ENCODE measurements at places on chromosomes 6 and 20. TPM values are rescaled to one million over a fixed set of nuclear protein-coding genes. Genes with fewer than 3 reads are reported as not detected.

IP6K3 gene
- total RNA-seq = 3.0 TPM

DNA sequence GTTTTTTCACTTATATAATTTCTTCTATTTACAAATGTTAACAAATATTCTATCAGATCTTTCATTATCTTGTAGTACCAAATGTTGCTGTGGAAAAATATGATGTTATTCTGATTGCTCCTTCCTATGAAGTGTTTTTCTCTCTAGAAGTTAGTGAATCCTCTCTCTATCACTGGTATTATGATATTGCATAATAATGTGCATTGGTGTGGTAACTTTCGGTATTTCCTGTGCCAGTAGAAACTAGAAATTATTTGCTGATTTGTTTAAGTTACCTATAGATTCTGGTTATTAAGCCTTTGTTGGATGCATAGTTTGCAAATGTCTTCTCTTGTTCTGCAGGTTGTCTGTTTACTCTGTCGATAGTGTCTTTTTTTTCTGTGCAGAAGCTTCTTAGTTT lies 342.5 kb downstream of the CENPW start:
- no peak for DNase-seq

FRK gene
- 0.05 TPM for total RNA-seq

- no peak for DNase-seq
These were observed 31.3 kb downstream of the ZMYND8 start for GRCh38 chr20:47325242-47325641.

DNA sequence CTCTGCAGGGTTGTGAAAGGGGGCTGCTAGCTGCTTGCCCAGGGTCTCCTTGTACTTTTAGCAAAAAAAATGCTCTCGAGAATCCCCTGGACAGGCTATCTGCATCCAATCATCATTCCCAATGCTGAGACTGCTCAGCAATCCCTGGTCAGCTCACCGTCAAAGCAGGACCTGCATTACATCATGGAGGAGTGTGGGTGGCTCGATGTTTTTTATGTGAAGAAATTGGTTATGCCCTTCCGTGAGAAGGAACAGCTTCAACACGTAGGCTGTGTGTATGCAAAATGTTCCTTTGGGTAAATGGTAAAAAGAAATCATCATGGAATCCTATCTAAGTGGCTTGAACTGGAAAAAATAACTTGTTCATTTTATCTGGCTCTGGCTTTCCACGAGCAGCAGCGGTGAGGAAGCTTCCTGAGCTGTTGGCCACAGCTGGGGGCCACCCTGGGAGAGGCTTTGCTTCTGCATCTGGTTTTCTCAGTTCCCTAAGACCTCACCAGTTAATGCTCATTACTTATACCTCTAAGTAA lies 111.4 kb downstream of the FYN start:
- no peak for DNase-seq

GRCh38 chr6:106192824-106193223 lies 106.7 kb downstream of the PRDM1 start:
- DNase-seq = no peak

GRCh38 chr6:2344319-2344905 lies 99.0 kb upstream of the GMDS start:
- no peak for DNase-seq

CSTF1 gene
- total RNA-seq = 38.6 TPM

- DNase-seq = no peak
These were observed 46.5 kb downstream of the ALDH8A1 start for GRCh38 chr6:134903448-134903847.

GRCh38 chr6:27176523-27177484 lies 70.7 kb upstream of the PRSS16 start:
- no peak for DNase-seq

DNA sequence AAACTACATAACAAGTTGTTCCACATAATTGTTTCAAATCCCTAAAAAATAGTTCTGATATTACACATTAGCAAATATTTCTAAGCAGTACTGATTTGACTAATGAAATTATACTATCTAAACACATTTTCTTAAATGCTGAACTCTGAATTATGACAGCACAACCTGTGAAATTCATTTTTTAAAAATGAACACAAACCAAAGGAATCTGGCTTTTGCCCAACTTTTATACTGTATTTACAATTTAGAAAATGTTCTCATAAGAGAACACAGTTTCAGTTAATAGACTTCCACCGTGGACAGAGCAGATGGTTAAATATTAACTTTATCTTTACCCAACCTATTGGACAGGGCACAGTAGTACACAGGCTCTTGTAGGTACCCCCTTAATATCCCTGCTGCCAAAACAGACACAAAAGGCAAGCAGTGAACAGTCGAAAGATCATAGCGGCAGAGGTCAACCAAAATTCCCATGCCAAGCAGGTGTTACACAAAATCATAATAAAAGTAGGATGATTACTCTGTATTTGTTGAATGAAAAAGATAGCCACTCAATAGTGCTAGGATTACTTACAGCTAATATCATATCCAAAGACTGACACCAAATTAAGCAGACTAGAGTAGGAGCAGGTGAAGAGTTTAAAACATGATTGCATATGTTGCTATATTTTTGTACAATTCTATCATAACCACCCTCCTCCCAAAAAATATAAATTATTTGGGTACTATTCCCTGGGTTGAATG lies 122.5 kb downstream of the RNGTT start:
- DNase-seq = no peak

- DNase-seq = no peak
These were observed 145.3 kb upstream of the STXBP5 start for GRCh38 chr6:147058786-147059385.

ADGRF5 gene
- not detected for total RNA-seq

- no peak for DNase-seq
These were observed 412.8 kb upstream of the NRSN1 start for GRCh38 chr6:23713211-23713610.

DNA sequence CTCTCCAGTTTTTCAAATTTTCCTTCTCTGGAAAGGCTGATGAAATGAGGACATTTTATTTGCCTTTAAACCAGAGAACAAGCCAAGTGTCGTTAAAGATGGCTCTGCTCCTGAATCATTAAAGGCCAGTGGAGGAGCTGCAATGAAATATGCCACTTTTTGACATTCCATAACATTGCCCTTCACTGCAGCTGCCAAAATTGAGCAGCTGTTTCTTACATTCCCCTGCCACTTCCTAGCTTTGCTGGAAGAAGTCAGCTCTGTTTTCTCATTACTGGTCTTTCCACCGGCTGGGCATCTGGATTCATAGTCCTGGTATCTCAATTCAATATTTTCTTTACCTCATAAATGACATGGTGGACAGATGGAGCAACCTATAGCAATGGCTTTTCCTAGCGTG lies 45.5 kb upstream of the NRN1 start:
- DNase-seq = no peak

CST1 gene
- not detected for total RNA-seq
